Stimulated activated CD4-positive, alpha-beta T cell treated with anti-CD3 and anti-CD28 coated beads, Interleukin-2, amount 100 ng/mL, for 48 hours (primary cell): ENCODE measurements at places on chromosomes 5 and 9.
A peak's percentile ranks its signal among the peaks of the same experiment; 100 is the strongest.

- no peak for DNase-seq
These were observed 84.0 kb downstream of the COL5A1 start for GRCh38 chr9:134725605-134725940.

DNA sequence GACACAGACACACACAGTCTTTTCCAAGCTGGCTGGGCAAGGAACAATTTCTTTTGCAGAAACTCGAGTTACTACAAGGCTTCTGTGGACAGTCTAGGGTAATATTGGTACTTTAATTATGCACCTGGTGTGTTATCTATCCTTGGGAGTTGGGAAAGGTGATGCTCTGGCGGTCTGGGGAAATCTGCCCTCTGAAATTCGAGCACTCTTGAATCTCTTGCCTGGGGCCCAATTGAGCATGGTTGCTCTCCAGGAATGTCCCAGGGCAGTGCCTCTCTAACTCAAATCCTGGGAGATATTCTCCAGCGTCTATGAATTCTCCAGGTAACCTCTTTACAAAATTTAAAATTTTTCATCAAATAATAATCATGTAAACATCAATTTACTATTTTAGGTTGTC is 69.3 kb downstream of the KCNIP1 start:
- DNase-seq = no peak

- no peak for DNase-seq
These were observed 16.6 kb upstream of the KCNMB1 start for GRCh38 chr5:170405817-170406216.

GRCh38 chr9:16628413-16628812 is 242.1 kb downstream of the BNC2 start:
- DNase-seq = no peak

DNA sequence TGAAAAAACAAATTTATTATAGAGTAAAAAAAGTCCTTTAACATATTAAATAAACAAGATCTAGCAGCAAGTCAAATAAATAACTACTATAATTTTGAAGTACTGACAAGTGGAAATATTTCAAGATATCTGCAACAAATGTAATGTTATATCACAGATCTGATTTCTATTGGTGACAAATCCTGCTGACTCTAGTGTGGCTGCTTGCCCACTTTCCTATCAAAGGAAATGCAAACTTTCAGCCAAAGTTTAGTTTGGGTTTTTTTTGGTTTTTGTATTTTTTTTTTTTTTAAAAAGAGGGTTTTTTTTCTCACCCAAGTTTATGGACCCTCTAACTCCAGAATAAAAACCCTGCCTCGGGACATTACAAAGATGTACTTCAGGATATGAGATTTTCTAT is 12.9 kb downstream of the ADRA1B start:
- no peak for DNase-seq

- DNase-seq = no peak
These were observed 50.3 kb upstream of the PSD2 start for GRCh38 chr5:139745132-139745799.

- DNase-seq = no peak
These were observed 8.5 kb downstream of the AFAP1L1 start for GRCh38 chr5:149280124-149280523.

GRCh38 chr5:135100011-135100410 is 66.0 kb upstream of the PITX1 start:
- DNase-seq = no peak

DNA sequence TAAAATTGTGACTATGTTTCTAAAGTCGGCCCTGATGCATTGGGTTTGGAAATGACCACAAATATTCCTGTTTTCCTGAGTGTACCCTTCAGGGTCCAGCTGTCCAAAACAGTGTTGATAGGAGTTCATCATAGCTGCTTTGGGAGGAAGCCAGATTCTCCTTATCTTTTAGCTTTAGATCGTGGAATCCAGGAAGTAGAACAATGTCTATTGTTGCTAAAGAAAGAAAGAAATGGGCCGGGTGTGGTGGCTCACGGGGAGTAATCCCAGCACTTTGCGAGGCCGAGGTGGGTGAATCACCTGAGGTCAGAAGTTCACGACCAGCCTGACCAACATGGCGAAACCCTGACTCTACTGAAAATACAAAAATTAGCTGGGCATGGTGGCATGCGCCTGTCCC is 9.5 kb downstream of the CAVIN4 start:
- no peak for DNase-seq

DNA sequence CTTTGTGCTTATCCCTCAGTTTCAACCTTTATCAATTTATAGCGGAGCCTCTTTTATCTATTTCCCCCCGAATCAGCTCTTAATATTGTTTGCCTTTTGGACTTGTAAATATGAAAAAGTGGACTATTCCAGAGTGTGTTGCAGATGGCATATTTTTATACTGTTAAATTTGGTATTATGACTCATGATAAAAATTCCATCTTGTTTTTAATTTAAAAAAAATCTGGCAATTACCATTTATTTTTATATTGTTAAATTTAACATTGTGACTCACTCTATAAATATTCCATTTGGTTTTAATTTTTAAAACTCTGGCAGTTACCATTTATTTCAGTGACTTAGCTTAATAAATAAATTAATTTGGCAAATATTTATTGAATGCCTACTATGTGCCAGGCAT is 37.5 kb downstream of the RBM27 start:
- DNase-seq = no peak

DNA sequence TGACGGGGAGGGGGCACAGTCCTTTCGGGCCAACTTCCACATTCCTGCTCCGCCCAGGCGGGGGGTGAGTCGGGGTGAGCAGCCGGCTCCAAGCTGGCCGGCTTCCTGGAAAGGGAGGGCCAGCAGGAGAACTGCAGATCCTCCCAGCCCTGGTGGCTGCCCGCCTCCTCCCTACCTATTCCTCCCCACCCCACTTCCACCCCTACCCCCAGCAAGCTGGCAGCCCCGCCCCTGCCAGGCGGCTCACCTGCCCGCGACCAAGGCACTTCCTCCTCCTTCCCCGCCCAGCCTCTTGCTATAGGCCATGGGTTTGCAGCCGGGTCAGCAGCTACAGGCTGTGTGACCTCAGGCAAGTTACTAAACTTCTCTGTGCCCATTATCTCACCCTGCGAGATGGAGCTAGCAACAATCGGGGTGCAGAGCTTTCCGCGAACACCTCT is 5.6 kb upstream of the IRF1 start:
- peak; percentile 74 for DNase-seq

GRCh38 chr5:38265546-38266179 is 7.3 kb downstream of the EGFLAM start:
- DNase-seq = peak; percentile 64

DNA sequence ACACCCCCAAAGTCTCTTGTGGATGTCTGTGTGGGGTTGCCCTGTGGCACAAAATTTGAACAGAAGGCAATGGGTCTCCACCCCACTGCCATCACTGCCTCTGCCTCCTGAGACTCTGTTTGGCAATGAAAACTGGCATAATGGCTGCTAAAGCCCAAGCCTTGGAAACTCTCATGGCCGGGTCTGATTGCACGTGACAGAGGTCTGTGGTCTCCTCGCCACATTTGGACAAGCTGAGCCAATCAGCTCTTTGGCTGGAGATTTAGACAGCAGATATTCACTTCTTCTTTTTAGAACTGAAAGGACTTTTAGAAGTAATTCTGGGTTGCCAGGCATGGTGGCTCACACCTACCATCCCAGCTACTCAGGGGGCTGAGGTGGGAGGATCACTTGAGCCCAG is 5.5 kb downstream of the GGTA1 start:
- DNase-seq = no peak

DNA sequence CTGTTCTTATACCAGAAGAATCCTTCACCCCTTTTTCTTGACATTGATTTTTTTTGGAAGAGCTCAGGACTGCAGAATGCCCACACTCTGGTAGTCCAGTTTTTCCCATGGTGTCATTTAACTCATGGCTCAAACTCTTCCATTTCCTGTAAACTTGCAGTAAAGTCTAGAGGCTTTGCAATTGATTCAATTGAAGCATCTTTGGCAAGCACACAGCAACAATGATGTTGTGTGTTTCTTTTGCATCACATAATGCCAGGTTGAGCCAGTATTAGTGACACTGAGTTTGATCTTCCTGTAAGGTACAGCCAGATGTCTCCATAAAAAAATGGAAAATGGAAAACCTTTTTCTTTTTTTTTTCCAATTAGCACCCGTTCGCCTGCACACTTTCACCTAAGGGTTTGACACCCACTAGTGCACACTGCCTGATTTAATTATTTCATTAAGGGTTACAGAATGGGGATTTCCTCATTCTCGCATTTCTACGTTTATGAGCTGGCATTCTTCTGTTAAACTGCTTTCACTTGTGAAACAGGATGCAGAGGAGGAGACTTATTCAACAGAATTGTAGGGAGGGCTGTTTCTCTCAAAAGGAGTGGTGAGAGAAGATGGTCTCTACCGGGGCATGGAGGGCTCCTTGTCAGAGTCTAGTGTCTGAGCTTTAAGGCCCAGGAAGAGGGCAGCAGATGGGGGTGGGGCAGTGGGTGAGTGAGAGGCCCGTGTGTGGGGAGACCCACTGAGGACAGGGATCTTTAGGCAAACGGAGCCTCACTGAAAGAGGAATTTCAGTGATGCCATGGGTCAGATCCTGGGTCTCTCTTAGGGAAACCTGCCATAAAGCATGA is 2.2 kb upstream of the S1PR3 start:
- no peak for DNase-seq

DNA sequence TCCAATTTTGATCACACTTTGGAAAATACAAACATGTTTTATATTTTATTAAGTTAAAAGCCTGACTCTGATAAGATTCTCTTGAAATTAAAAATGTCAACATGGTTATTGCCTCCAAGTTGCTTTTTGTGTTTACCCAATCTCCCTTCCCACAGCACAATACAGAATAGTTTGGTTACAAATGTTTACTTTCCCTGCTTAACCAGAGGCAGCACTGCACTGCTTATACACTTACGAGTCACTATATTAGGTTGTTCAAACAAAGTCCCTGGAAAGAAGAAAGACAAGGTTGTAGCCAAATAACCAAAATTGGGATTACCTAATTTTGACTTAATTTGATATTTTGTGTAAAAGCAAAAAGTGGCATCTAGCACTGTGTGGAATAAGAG is 25.9 kb downstream of the SRFBP1 start:
- no peak for DNase-seq

- no peak for DNase-seq
These were observed 70.2 kb upstream of the AGXT2 start for GRCh38 chr5:35117967-35118366.

- DNase-seq = no peak
These were observed 130.7 kb upstream of the KLF4 start for GRCh38 chr9:107620236-107620635.

DNA sequence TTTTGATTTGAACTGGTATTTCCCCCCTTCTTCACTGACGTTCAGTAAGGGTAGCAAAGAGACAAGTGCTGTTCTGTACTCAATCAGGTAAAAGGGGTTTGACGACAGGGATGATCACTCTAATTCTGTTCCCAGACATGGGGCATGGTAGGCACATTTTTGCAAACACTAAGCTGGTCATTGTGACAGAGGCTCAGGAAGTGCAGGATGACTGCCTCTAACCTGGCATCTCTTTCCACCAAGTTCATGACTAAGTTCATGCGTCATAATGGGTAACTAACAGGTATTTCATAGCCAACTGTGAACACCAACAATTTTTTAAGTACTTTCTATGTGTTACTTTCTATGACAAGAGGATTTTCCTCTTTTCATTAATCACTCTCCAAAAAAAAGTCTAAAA is 166.5 kb downstream of the MAPKAP1 start:
- DNase-seq = no peak

DNA sequence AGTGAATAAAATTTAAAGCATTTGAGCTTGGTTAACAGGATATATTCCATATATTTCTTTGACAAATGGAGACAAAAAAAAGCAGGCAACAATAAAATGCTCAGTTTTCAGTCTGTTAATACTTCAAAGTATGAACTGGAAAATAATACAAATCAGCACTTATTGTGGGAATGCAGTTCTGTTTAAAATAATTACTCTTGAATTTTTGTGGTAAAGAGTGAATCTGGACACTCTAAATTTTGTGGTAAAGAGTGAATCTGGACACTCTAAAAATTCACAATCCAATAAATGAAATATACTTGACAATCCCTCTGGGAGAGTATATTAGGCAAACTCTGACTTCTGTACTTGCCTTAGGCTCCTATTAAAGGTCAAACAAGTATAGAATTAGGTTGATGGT is 141.9 kb upstream of the RASA1 start:
- DNase-seq = no peak
